Natural killer cell treated with Interleukin-12 subunit alpha and Interleukin-12 subunit beta and Interleukin-15 and Interleukin-18, amount 100 ng/mL, for 72 hours (primary cell): ENCODE measurements at places on chromosomes 4 and X.

DNA sequence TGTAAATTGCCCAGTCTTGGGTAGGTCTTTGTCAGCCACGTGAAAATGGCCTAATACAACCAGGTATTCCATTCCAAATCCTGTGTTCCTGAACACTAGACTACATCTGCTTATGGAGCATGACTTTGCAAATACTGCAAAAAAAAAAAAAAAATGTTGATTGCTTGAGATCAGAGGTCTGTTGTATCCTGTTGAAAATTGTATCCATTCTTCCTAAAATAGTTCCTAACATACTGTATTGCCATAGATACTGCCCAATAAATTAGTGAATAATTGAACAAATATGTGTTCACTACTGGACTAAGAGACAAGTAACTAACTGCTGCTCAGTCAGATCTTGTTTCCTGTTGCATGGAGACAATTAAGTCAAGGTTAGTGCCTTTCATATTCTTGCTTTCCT lies 164.3 kb upstream of the PABPC4L start:
- no peak for DNase-seq

DNA sequence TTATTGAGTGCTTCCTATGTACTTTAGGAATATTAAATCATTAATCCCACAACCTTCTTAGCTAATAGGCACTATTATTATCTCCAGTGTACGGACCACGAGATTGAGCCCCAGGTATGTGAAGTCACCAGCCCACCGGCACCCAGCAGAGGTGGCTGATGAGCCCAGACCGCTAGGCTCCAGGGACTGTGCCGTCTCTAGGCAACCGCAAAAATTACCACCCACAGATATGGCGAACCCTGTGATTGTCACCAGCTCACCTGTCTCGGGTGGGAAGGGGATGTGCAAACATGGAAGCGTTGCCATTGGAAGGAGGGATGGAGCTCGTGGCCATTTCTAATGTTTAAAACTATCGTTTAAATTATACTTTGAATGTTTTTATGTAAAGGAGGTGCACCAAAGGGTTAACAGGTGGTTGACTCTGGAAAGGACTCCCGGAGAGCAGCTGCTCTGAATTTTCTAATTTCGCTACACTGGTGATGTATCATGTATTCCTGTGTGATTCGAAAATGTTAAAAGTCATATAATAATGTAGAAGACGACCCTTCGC lies 21.0 kb upstream of the JAKMIP1 start:
- DNase-seq: no peak

GRCh38 chr4:6271701-6272465 lies 2.2 kb downstream of the WFS1 start:
- DNase-seq: no peak

- DNase-seq: no peak
Observed at GRCh38 chr4:153939570-153939969, 150.7 kb upstream of the SFRP2 start.

DNA sequence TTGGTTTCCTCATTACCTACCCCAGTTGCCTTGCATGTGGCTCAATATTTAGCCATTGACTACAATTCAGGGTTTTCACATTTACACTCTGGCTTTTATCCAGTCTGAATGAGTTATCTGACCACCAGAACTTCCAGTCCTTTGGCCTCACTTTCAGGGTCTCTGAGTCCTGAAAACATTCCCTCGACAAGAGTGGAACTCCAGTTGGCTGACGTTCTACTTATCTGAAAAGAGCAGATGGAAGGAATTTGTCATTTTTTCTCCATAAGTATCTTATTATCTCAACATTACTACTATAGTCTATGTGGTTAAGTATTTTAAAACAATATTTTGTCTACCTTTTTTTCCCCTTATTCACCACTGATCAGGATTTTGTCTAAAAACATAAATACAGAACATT lies 5.2 kb upstream of the CASP6 start:
- no peak for DNase-seq

GRCh38 chr4:5772528-5773270 lies 61.7 kb downstream of the EVC start:
- DNase-seq: no peak

GRCh38 chrX:43804021-43804420 lies 78.2 kb downstream of the MAOB start:
- no peak for DNase-seq

DNA sequence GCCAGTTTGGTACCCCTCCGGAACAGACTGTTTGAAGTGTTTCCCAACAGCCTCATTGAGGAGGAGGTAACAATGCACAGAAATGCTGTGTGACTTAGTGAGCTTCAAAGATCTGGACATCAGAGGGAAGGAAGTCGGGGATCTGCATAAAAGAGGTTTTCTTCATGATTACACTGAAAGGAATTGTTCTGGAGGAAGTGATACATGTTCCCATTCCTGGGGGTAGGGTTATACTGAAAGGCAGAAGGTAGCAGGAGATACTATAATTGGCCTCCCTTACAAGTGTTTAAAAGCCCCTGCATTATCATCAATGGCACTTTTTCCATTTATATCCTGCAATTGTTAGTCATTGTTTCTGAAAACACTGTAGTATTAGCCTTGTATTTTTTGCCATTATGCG lies 94.0 kb upstream of the DKK2 start:
- DNase-seq: no peak

GRCh38 chr4:131296192-131296591 lies 1852.9 kb upstream of the PCDH10 start:
- no peak for DNase-seq

GRCh38 chr4:19002170-19002569 lies 980.6 kb upstream of the LCORL start:
- DNase-seq: no peak

DNA sequence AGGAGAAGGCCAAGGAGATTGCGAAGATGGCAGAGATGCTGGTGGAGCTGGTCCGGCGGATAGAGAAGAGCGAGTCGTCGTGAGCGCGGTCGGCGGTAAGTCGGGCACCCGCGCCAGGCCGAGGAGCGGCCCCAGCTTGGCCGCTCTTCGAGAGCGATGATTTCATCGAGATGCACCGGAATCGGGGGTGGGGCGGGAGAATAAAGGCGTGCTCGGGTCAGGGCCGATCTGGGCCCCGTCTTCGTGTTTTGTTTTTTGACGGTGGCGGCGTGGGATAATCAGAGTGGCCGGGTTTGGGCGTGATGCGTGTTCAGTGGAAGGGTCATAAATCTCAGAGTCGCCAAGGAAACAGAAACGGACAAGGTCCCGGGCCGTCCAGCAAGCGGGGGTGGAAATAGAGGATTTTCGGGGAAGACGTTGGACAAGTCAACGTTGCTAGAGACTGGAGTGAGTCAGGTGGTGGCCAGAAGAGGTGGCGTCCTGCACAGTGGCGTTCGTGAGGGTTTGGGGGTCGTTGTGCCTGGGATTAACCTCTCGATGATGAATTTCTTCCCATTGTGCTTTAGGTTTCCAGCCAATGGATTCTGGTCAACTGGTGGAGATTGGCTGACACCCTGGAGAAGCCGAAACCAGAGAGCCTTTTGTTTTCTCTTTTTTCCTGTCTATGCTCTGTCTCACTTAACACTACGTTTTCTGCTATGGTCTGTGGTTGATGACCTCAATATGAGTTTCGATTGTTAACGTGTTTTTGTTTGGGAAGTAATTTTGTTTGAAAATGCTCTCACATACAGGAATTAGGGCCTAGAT lies 882 bp downstream of the MRFAP1 start:
- no peak for DNase-seq

- no peak for DNase-seq
Observed at GRCh38 chr4:27293831-27294230, 433.2 kb downstream of the STIM2 start.

- DNase-seq: no peak
Observed at GRCh38 chrX:18003876-18004275, 142.8 kb upstream of the RAI2 start.

DNA sequence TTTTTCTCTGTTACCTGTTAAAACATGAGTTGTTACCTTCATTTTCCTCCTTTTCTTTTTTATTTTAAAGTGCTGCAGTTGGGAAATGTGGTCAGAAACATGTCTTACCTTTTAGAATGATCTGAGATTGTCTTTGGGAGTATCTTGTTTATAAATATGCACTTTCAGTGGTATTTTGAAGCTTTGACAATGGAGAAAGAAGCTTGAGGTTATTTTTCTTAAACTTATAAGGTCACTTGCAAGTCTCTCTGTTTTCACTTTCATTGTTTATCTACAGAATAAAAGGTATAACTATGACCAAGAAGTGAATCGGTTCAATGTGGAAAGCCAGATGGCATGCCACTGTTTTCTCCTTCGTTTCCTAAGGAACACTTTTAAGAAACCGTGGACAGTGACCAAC lies 167.5 kb upstream of the SLC7A11 start:
- DNase-seq: no peak

DNA sequence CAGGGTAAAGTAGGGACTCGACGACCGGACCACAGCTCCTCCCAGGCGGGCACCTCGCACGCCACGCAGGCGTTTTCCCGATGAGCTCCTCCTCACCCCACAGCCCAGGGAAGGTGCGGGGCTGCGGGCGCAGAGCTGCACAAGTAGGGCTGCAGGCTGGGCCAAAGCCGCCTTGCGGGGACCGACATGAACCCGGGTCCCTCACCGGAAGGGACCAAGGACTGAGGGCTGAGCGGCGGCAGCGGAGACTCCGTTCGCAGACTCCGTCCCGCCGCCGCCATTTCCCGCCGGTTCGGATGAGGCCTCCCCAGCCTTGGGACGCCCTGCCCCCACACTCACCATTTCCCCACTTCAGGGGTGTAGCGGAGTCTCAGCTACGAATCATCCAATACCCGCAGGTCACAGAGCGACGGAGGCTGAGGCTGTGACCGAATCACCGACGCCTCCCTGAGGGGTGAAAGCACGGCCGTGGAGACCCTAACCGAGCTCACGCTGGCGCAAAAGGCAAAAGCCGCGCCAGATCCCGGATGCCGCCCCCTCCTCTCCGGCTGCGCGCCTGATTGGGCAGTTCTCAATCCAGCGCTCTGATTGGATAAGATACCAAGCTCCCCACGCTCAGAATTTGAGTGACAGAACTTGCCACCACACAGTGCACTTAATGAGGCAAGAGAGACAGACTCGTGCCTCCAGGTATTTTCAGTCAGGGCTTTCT lies at the start of gene ZNF732:
TSS of gene ZNF732 (minus strand) at position 506 of the 712 bp plus-strand sequence. CDS start at position 342, 164 bp downstream.
- DNase-seq: no peak

DNA sequence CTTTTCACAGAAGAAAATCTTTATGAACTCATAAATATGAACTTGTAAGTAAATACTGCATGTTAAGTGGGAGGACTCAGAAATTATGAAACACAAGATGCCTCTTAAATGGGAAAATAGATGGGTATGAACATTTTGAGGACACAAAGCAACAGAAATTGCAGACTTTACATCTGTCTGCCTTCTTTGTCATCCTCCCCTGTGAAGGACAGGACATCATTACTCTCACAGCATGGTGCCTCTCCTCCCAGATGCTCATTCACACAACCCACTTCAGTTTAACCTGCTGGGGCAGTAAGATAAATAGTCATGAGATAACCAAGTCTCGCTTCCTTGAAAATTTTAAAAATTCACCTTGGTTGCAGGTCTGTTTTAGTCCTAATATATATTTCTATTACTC lies 144.5 kb downstream of the APBB2 start:
- DNase-seq: no peak

- no peak for DNase-seq
Observed at GRCh38 chr4:140351093-140352075, 22.1 kb upstream of the SCOC start.

DNA sequence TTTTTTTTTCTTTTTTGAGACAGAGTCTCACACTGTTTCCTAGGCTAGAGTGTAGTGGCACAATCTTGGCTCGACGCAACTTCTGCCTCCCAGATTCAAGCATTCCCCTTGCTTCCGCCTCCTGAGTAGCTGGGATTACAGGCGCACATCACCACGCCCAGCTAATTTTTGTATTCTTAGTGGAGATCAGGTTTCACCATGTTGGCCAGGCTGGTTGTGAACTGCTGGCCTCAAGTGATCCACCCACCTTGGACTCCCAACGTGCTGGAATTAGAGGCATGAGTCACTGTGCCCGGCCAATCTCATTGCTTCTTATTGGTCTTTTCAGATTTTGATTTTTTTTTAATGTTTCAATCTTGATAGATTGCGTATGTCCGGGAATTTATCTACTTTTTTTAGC lies 124.4 kb downstream of the NBDY start:
- no peak for DNase-seq
